Right lobe of liver (tissue), 6 donors: ENCODE measurements at places on chromosomes 4 and X.

GRCh38 chr4:158254292-158254691 is 44.0 kb downstream of the TMEM144 start:
- DNase-seq = no peak

- no peak for DNase-seq
Measured at GRCh38 chr4:110058677-110059076, 139.7 kb downstream of the ELOVL6 start.

- no peak for DNase-seq
Measured at GRCh38 chr4:110751986-110752385, 129.1 kb upstream of the PITX2 start.

- DNase-seq = no peak
Measured at GRCh38 chr4:18388039-18388438, 366.5 kb upstream of the LCORL start.
